ENCODE measurements at places on chromosomes 4 and X. TPM values are rescaled to one million over a fixed set of nuclear protein-coding genes. Genes with fewer than 3 reads are reported as not detected.
A peak's percentile ranks its signal among the peaks of the same experiment; 100 is the strongest.

GRCh38 chrX:12360383-12360782 is 222.1 kb downstream of the FRMPD4 start:
- H3K4me3 ChIP-seq, result no peak overlapping the region
- H3K36me3 ChIP-seq, result no peaks in the 10 kb centered on the region
- no peaks in the 10 kb centered on the region for H3K27me3 ChIP-seq
- H3K4me1 ChIP-seq, result no peaks in the 10 kb centered on the region

- H3K36me3 ChIP-seq, result no peaks in the 10 kb centered on the region
- no peak for DNase-seq
- H3K27ac ChIP-seq, result no peak overlapping the region
- no peaks in the 10 kb centered on the region for H3K27me3 ChIP-seq
- H3K4me1 ChIP-seq, result no peaks in the 10 kb centered on the region
Measured at GRCh38 chrX:73922856-73923455, 360.0 kb downstream of the CHIC1 start.

PAGE2 gene
- not detected for total RNA-seq

- no peaks in the 10 kb centered on the region for H3K36me3 ChIP-seq
- no peak overlapping the region for H3K4me3 ChIP-seq
- H3K4me1 ChIP-seq, result no peaks in the 10 kb centered on the region
Measured at GRCh38 chrX:18017411-18017810, 156.3 kb upstream of the RAI2 start.

GRCh38 chr4:8502836-8503585 is 62.4 kb downstream of the TRMT44 start:
- no peaks in the 10 kb centered on the region for H3K4me1 ChIP-seq
- no peaks in the 10 kb centered on the region for H3K27me3 ChIP-seq
- no peak overlapping the region for H3K27ac ChIP-seq
- no peak overlapping the region for H3K4me3 ChIP-seq
- no peak for DNase-seq
- no peaks in the 10 kb centered on the region for H3K36me3 ChIP-seq

DNA sequence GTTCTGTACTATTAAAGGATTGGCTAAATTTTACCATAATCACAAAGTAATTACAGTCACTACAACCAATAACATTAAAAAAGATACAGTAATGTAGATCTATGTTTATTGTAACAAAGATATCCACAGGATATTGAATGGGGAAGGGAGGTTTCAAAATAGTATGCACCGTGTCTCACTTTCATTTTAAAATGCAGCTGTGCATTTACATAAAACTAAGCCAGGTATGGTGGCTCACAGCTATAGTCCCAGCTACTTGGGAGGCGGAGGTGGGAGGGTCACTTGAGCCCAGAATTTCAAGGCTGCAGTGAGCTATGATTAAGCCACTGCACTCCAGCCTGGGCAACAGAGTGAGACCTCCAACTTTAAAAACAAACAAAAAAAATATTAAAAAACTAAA is 8.5 kb downstream of the SRP72 start:
- H3K4me1 ChIP-seq, result no peaks in the 10 kb centered on the region
- DNase-seq, result no peak
- no peak overlapping the region for H3K27ac ChIP-seq

GRCh38 chr4:84648863-84649647 is 66.1 kb downstream of the CDS1 start:
- H3K4me3 ChIP-seq, result no peak overlapping the region
- no peak for DNase-seq
- no peaks in the 10 kb centered on the region for H3K27me3 ChIP-seq
- no peak overlapping the region for H3K27ac ChIP-seq
- no peaks in the 10 kb centered on the region for H3K36me3 ChIP-seq

GRCh38 chrX:150767045-150767395 is 73.8 kb downstream of the MTMR1 start:
- H3K4me1 ChIP-seq, result no peaks in the 10 kb centered on the region
- H3K27ac ChIP-seq, result no peak overlapping the region
- no peaks in the 10 kb centered on the region for H3K36me3 ChIP-seq

TEX28 gene
- total RNA-seq, result not detected

DNA sequence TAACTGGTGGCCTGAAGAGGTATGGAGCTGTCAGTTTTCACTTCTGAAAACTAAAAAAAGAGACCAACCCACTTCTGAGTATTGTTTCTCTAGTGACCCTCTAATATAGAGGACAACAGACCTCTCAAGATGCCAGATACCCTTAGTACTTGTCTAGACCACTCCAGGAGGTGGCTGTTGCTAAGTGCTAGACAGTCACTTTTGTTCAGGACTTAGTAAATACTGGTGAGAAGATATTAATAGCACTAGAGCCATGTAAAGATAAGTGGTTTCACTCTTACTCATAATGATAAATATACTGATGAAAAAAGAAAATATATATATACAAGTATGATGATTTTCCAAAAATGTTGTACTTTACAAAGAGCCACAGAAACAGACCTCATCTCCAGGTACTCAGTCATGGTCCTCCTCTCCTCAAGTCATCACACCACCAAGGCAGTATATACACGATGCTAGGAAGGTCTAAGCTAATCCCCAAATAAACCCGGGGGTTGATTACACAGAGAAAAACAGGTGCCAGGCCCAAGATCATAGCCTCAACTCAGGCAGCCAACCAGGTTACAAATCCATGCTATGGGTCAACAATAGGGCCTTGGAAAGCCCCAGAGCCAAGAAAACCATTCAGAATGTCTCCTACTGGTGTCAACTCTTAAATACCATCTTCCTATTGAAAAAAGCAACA is 66.9 kb downstream of the ARHGEF9 start:
- no peaks in the 10 kb centered on the region for H3K36me3 ChIP-seq
- no peak overlapping the region for H3K4me3 ChIP-seq
- no peaks in the 10 kb centered on the region for H3K4me1 ChIP-seq

DNA sequence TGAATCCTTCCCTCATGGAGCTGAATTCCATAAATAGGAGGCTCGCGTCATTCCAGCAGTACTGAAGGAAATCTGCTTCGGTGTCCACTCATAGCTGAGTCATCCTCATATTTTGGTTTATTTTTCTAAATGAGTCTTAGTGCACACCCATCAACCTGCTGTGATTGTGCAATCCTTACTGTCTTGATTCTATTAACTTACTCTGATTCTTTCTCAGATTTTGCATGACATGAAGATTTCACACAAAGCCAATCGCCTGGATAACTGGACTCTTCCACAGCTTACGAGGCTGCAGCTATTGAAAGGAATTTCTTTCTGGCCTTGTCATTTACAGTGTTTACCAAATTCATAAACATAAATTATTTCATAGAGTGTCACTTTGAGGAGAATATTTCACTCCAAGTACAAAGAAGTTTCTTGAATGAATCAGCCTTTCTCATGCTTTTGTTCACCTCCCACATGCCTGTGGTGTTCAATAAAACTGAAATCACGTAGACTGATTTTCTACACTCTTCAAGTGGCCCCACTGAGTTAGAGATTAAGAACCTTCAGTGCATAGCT is 207.6 kb upstream of the SLITRK2 start:
- H3K36me3 ChIP-seq, result no peaks in the 10 kb centered on the region
- H3K27ac ChIP-seq, result no peak overlapping the region
- no peaks in the 10 kb centered on the region for H3K4me1 ChIP-seq
- no peak for DNase-seq
- no peaks in the 10 kb centered on the region for H3K27me3 ChIP-seq
- no peak overlapping the region for H3K4me3 ChIP-seq

GRCh38 chrX:132665676-132666075 is 176.8 kb upstream of the MBNL3 start:
- no peaks in the 10 kb centered on the region for H3K4me1 ChIP-seq
- no peak overlapping the region for H3K27ac ChIP-seq
- no peaks in the 10 kb centered on the region for H3K36me3 ChIP-seq

DNA sequence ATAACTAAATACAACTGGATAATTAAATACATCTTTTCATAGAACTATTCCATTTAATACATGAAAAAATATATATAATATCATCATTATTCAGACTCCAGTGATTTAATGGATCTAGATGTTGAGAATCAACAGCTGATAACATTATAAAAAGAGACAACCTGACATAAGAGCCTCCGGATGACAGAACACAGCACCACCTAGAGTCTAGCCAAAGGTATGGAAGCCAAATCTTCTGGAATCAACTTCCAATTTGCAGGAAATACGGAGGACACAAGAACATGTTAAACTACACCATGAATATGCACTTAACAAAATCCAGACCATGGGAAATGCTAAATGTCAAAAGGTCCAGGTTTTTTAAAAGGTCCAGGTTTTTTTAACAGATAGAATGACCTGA is 55.0 kb downstream of the LRBA start:
- DNase-seq, result no peak
- no peak overlapping the region for H3K27ac ChIP-seq
- no peak overlapping the region for H3K4me3 ChIP-seq
- peaks cover 7% of the 10 kb centered on the region for H3K36me3 ChIP-seq

BEND2 gene
- not detected for total RNA-seq

MAGEA2 gene
- not detected for total RNA-seq

GRCh38 chr4:11485926-11486325 is 57.2 kb upstream of the HS3ST1 start:
- no peak overlapping the region for H3K4me3 ChIP-seq
- H3K4me1 ChIP-seq, result peaks cover 14% of the 10 kb centered on the region
- H3K36me3 ChIP-seq, result no peaks in the 10 kb centered on the region
- no peak for DNase-seq
- no peak overlapping the region for H3K27ac ChIP-seq

MMAA gene
- 14.9 TPM for total RNA-seq

FHIP1A gene
- 0.09 TPM for total RNA-seq

MAGEA4 gene
- total RNA-seq, result not detected

HMGN5 gene
- total RNA-seq, result 2.7 TPM

DNA sequence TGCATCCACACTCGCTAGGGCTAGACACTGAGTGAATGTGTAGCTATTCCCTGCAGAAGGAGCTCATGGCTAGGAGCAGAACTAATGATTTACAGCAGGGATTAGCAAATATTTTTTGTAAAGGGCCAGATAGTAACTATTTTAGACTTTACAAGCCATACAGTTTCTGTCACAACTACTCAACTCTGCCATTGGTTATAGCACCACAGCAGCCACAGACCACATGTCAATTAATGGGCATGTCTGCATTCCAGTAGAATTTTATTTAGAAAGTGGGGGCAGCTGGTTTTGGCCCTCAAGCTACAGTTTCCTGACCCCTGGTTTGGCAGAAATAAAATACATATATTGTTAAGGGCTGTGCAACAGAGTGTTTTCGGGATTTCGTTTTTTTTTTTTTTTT is 192.6 kb downstream of the FRMPD4 start:
- H3K27me3 ChIP-seq, result no peaks in the 10 kb centered on the region
- H3K4me1 ChIP-seq, result no peaks in the 10 kb centered on the region
- H3K4me3 ChIP-seq, result no peak overlapping the region
- no peaks in the 10 kb centered on the region for H3K36me3 ChIP-seq
- no peak for DNase-seq
- H3K27ac ChIP-seq, result no peak overlapping the region

DNA sequence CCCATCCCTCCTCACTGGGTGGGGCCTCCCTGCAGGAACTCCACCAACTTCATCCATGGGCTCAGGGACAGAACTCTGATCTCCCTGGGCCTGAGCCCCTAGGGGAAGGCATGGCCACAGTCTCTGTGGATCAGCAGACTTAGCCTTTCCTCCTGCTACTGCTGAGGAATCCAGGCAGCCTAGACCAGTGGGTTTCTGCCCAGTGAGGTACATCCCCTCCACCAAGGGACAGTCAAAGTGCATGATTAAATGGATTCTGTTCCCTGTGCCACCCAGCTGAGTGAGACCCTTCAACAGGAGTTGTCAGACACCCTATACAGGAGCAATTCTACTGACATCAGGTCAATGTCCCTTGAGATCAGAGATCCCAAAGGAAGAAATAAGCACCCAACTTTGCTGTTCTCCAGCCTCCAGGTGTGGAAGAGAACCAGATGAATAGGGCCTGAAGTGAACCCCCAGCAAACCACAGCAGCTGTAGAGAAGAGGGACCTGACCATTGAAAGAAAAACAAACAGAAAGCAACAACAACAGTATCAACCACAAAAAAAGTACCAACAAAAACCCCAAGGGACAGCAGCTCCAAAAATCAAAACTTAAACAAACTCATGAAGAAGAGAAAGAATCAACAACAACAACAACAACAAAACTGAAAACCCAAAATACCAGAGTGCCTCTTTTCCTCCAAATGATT is 84.8 kb downstream of the CHIC1 start:
- no peak overlapping the region for H3K4me3 ChIP-seq
- no peaks in the 10 kb centered on the region for H3K36me3 ChIP-seq
- DNase-seq, result no peak
- H3K27ac ChIP-seq, result no peak overlapping the region

OPHN1 gene
- total RNA-seq, result 0.20 TPM

- H3K27ac ChIP-seq, result no peak overlapping the region
- H3K36me3 ChIP-seq, result no peaks in the 10 kb centered on the region
- H3K27me3 ChIP-seq, result no peaks in the 10 kb centered on the region
- no peak for DNase-seq
Measured at GRCh38 chrX:111869639-111870034, 6.3 kb upstream of the TRPC5OS start.

DUSP21 gene
- not detected for total RNA-seq

DNA sequence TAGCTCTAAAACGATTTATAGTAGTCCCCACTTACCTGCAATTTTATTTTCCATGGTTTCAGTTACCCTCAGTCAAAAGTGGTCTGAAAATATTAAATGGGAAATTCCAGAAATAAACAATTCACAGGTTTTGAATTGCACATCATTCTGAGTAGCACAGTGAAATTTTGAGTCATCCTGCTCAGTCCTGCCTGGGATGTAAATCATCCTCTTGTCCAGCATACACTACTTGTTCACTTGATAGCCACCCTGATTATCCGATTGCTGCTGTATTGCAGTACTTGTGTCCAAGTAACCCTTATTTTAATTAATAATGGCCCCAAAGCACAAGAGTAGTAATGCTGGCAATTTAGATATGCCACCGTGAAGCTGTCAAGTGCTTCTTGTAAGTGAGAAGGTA is 23.5 kb upstream of the BDH2 start:
- no peak overlapping the region for H3K27ac ChIP-seq
- no peaks in the 10 kb centered on the region for H3K36me3 ChIP-seq
- H3K4me1 ChIP-seq, result no peaks in the 10 kb centered on the region
- no peak for DNase-seq
- no peaks in the 10 kb centered on the region for H3K27me3 ChIP-seq

DNA sequence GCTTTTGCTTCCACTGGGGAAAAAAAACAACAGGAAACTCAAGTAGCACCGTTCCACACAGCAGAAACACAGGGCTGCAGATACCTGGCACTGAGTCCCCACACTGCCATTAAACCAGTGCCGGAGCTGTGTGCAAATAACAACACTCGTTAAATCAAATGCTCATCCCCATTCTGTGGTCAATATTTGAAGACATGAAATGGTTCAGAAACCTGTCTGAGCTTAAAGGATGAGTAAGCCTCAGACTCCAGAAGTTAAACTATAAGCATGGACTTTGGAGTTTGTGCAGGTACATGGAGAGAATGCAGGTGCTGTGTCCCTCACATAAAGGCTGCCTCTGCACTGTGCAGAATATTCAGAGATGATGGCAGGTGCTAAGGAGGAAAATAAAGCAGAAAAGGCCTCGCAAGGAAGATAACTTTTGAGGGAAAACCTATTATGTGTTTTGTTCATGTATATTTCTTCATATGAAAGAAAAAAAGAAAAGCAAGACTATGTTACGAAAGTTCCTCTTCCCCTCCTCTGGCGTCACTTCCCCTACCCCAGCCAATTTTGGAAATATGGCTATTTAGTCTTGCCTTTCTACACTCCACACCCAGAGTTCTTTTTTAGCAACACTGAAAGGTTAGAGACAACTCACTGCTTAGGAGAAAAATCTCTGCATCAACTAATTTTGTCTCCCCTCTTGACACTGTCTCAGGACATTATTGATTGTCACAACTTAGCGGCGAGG is 4.6 kb downstream of the MPP1 start:
- no peaks in the 10 kb centered on the region for H3K27me3 ChIP-seq
- peak overlapping the region; percentile 78 for H3K27ac ChIP-seq
- no peak for DNase-seq
- H3K4me1 ChIP-seq, result peaks cover 27% of the 10 kb centered on the region
- no peak overlapping the region for H3K4me3 ChIP-seq
